Gastrocnemius medialis (tissue), 4 donors: ENCODE measurements at places on chromosomes 6 and 20. TPM values are rescaled to one million over a fixed set of nuclear protein-coding genes. Genes with fewer than 3 reads are reported as not detected.

DNA sequence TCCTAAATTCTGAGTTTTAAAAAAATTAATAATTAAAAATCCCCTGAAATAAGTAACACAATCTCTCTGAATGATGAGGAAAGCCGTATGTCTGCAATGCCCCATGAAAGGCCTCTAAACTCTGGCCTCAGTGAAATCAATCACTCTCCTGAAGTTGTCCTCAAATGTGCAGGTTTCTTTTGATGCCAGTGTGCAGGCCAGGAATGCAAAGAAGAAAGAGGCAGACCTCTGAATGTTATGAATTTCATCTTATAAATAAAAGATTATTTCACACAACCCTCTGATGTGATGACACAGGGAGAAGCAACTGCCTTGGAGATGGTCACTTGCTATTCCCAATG lies 121.8 kb downstream of the TBXT start:
- no peak for DNase-seq
- H3K4me1 ChIP-seq: no peaks in the 10 kb centered on the region
- H3K27ac ChIP-seq: no peak overlapping the region
- no peaks in the 10 kb centered on the region for H3K27me3 ChIP-seq
- no peaks in the 10 kb centered on the region for H3K36me3 ChIP-seq

- DNase-seq: no peak
- no peaks in the 10 kb centered on the region for H3K27me3 ChIP-seq
- H3K36me3 ChIP-seq: peaks cover 57% of the 10 kb centered on the region
Measured at GRCh38 chr20:2865630-2866029, 7.7 kb upstream of the PTPRA start.

DNA sequence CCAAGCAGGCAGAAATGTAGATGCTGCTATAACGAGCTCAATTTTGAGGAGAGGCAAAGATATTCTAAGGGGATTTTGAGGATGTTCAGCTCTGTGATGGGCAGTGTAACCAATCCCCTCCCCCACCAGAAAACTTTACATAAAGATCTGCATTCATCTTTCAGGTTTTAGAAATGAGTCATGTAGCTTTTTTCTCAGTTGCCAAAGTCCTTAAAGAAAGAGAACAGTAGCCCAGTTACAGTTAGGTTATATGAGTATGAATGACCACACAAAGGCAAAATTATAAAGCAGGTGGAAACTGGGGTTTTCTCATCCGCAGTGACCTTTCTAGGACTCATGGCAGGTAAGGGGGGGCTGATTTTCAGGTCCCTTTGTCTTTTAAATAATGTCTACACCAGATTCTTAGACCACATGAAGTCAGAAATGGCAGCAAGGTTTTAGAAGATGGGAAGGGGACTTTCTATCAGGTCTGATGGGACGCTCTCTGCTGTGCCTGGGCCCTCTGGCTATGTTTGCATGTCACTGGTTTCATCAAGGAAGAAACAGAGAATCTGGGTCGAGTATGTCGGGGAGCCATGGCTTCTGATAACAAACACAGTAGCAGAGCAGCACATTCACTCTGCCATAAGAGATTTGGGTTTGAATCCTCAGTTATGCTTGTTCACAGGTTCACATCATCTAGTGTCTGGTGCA lies 94.7 kb downstream of the CLIC5 start:
- no peaks in the 10 kb centered on the region for H3K27me3 ChIP-seq
- H3K27ac ChIP-seq: no peak overlapping the region
- no peak overlapping the region for H3K4me3 ChIP-seq

DNA sequence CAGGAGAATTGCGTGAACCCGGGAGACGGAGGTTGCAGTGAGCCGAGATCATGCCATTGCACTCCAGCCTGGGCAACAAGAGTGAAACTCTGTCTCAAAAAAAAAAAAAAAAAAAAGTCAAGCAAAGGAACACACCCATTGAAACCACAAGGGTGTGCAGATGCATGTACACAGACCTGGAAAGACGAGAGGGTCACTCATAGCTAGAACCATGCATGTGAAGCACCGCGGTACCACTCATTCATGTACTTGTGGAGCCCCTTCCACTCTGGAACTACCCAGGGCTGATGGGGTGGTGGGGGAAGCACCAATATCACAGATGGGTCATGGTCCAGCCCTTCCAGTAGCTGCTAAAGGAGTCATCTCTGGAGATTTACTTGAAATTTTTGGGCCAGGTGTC lies 7.4 kb upstream of the TJAP1 start:
- no peaks in the 10 kb centered on the region for H3K4me1 ChIP-seq
- no peaks in the 10 kb centered on the region for H3K27me3 ChIP-seq
- H3K36me3 ChIP-seq: no peaks in the 10 kb centered on the region
- DNase-seq: no peak

GRCh38 chr6:31397901-31398525 lies 5.4 kb upstream of the MICA start:
- H3K27ac ChIP-seq: no peak overlapping the region
- no peaks in the 10 kb centered on the region for H3K27me3 ChIP-seq
- DNase-seq: no peak
- peaks cover 19% of the 10 kb centered on the region for H3K4me1 ChIP-seq
- H3K36me3 ChIP-seq: no peaks in the 10 kb centered on the region

- no peak overlapping the region for H3K4me3 ChIP-seq
- H3K27ac ChIP-seq: no peak overlapping the region
- DNase-seq: no peak
- no peaks in the 10 kb centered on the region for H3K27me3 ChIP-seq
- no peaks in the 10 kb centered on the region for H3K4me1 ChIP-seq
- no peaks in the 10 kb centered on the region for H3K36me3 ChIP-seq
Measured at GRCh38 chr6:155222506-155222905, 41.3 kb upstream of the CLDN20 start.

GRCh38 chr6:14306151-14306906 lies 188.8 kb downstream of the CD83 start:
- no peaks in the 10 kb centered on the region for H3K36me3 ChIP-seq
- peaks cover 15% of the 10 kb centered on the region for H3K27me3 ChIP-seq
- no peak overlapping the region for H3K27ac ChIP-seq
- DNase-seq: no peak
- H3K4me1 ChIP-seq: no peaks in the 10 kb centered on the region

- no peak overlapping the region for H3K27ac ChIP-seq
- H3K27me3 ChIP-seq: no peaks in the 10 kb centered on the region
- H3K4me1 ChIP-seq: no peaks in the 10 kb centered on the region
- DNase-seq: no peak
- no peaks in the 10 kb centered on the region for H3K36me3 ChIP-seq
Measured at GRCh38 chr20:53847837-53848170, 222.6 kb downstream of the BCAS1 start.

DNA sequence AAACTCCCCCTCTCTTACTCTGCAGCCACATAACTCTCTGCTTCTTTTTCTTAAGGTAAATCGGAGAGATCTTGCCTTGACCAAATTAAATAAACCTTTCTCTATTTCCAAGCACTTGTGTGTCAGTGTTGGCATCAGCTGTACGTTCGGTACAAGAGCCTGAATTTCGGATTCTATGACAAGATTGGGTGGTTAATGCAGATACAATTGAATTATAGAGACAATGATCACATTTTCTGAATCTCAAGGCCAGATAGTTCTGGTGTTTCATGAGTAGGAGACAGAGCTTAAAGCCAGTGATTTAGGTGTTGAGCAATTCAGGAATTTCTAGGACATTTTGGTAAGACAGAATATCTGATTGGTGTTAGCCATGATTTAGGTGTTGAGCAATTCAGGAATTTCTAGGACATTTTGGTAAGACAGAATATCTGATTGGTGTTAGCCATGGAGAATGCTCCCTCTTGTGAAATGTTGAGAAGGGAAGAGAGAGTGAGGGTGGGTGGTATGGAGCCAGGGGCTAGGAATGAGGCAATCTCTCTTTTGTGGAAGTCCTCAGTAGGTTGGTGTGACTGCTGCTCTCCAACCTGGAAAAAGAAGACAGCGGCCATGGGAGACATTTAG lies 5.1 kb downstream of the SPINT3 start:
- no peaks in the 10 kb centered on the region for H3K27me3 ChIP-seq
- H3K4me1 ChIP-seq: no peaks in the 10 kb centered on the region
- H3K36me3 ChIP-seq: no peaks in the 10 kb centered on the region
- no peak overlapping the region for H3K27ac ChIP-seq

TLDC2 gene
- not detected for total RNA-seq

SH3BGRL2 gene
- 8.0 TPM for total RNA-seq

POLR1C gene
- total RNA-seq: 13.4 TPM

DNA sequence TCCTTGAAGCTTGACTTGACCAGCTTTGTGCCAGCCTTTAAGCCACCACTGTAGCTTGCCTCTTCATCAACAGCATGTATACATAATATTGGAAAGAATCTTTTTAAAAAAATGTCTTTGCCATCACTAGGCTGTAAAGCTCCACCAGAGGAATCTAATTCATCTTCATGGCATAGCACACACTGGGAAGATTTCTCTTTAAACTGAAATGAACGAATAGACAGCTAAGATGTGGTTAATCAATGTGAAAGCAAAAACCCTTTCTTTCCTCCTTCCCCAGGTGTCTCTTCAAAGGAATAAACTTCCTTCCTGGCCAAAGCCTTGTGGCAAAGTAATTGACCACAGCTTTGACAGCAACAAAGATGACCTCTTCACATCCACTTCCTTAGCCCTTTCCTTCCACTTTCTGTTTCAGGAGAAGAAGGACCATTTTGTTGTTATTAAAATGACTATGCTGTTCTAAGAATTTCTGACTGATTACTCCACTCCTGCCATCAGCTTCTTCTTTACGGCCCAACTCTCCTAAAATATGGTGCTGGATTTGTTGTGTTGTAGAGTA lies 428.7 kb upstream of the SOX4 start:
- H3K4me3 ChIP-seq: no peak overlapping the region
- no peak overlapping the region for H3K27ac ChIP-seq
- no peaks in the 10 kb centered on the region for H3K4me1 ChIP-seq
- H3K36me3 ChIP-seq: no peaks in the 10 kb centered on the region
- no peaks in the 10 kb centered on the region for H3K27me3 ChIP-seq

DNA sequence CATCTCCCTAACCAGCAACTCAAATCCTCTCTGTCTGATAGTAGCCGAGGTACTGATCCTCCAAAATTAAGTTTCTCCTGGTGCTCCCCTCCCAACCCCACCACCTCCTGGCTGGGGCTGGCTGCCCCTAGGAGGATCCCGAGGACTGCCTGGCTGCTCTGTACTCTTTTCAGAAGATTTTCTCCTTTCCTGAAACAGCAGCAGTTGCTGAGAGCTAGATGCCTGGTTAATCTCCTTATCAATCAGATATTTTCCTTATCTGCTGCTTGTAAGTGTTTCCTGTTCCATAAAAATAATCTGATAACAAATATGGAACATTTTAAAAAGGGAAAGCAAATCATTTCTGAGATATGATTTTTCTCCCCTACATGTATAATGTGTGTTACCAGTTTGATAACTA lies 52.8 kb downstream of the ZMYND8 start:
- H3K27me3 ChIP-seq: no peaks in the 10 kb centered on the region
- no peaks in the 10 kb centered on the region for H3K36me3 ChIP-seq
- H3K4me1 ChIP-seq: no peaks in the 10 kb centered on the region
- no peak for DNase-seq
- H3K4me3 ChIP-seq: no peak overlapping the region

C6orf163 gene
- total RNA-seq: 5.3 TPM

C20orf144 gene
- not detected for total RNA-seq

NR2E1 gene
- not detected for total RNA-seq

DNA sequence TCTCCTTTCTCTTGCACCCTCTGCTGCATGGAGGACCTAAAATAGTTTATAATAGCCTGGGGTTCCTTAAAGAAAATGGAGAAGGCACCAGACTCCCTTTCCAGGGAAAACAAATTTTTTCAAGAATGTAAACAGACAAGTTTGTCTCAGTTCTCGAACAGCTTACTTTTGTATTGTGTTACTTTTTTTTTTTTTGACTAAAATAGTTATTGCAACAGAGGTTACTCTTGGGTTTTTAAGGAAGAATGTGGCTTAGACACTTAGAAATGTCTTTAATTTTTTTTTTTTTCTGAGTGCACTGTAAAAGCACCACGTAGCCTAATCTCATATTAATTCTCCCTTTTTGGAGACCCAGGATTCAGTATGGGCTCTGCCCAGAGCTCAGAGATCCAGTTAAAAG lies 148.7 kb upstream of the CARMIL1 start:
- no peaks in the 10 kb centered on the region for H3K27me3 ChIP-seq
- no peak overlapping the region for H3K4me3 ChIP-seq
- H3K27ac ChIP-seq: no peak overlapping the region
- no peak for DNase-seq
- no peaks in the 10 kb centered on the region for H3K4me1 ChIP-seq

CTNNBL1 gene
- total RNA-seq: 23.1 TPM

DNA sequence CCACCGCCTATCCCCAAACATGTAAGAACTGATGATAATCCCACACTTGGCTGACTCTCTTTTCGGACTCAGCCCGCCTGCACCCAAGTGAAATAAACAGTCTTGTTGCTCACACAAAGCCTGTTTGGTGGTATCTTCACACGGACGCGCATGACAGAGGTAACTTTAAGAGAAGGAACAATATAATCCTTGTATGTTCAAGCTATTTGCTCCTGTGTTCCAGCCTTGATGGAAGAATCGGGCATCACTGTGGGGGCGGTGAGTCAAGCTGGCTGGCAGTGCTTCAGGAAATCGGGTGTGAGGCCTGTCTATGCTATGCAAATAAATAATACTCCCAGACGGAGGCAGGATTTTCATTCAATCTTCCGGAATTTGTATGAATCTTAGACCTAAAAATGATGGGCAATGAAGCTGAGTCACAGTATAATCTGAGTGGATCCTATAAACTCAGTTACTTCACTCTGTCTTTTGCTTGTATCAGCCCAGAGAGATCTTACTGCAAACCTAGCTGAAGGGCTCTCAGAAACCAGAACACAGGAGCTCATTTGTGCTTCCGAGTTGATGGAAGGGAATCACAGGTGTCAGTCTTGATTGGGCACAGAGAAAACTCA lies 45.2 kb upstream of the NT5E start:
- no peak for DNase-seq
- no peaks in the 10 kb centered on the region for H3K36me3 ChIP-seq
- no peak overlapping the region for H3K27ac ChIP-seq
- no peak overlapping the region for H3K4me3 ChIP-seq

- H3K27ac ChIP-seq: peak overlapping the region; percentile 88
- peaks cover 34% of the 10 kb centered on the region for H3K4me1 ChIP-seq
- DNase-seq: peak; percentile 81
Measured at GRCh38 chr6:36853325-36853724, 14.1 kb upstream of the CPNE5 start.

ETV7 gene
- not detected for total RNA-seq

DNA sequence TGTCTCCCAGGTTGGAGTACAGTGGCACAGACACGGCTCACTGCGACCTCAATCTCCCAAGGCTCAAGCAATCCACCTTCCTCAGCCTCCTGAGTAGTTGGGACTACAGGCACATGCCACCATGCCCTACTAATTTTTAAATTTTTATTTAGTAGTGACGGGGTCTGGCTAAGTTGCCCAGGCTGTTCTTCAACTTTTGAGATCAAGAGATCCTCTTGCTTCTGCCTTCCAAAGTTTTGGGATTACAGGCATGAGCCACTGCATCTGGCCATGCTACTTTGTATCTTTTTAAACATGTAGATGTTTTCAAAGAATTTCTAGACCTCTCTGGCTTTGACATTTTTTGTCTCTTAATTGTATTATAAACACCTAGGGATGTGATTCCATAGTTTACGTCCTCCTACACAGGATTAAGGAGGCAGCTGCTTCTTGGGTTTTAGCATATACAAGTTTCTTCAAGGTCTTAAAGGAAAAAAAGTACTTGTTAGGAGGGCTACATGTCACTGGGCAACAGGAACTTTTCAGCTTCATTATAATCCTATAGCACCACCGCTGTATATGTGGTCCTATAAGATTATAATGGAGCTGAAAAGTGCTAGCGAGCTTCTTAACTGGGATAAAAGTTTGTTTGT lies 1.3 kb downstream of the ADAT2 start:
- no peaks in the 10 kb centered on the region for H3K36me3 ChIP-seq
- DNase-seq: no peak
- peaks cover 18% of the 10 kb centered on the region for H3K4me1 ChIP-seq
- H3K27me3 ChIP-seq: no peaks in the 10 kb centered on the region
- H3K4me3 ChIP-seq: peak overlapping the region; percentile 62
- H3K27ac ChIP-seq: peak overlapping the region; percentile 82

GRCh38 chr6:63745784-63746183 lies 110.2 kb downstream of the PHF3 start:
- H3K27ac ChIP-seq: no peak overlapping the region
- no peaks in the 10 kb centered on the region for H3K4me1 ChIP-seq
- H3K36me3 ChIP-seq: no peaks in the 10 kb centered on the region
- no peak overlapping the region for H3K4me3 ChIP-seq
